NCI-H524 (cell line): ENCODE measurements at places on chromosomes 7 and 10.

GRCh38 chr10:34809796-34810195, 5.3 kb downstream of the PARD3 start:
- no peak for DNase-seq

DNA sequence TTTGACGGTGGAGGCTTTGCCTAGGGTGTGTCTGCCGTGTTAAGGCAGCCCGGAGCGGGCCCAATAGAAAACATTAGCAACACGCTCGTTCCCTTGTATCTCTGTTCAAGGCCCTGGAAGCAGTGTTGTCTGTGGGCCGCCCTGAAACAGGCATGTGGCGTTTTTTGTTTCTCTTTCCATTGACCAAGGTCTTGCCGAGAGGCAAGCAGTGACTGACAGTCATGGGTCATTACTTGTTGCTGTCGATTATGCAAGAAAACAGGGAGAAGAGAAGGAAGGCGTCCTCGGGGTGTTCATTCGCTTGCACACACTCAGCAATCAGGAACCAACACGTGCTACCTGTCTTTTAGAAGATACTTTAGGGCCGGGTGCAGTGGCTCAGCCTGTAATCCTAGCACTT, 92.5 kb downstream of the EZH2 start:
- no peak for DNase-seq

DNA sequence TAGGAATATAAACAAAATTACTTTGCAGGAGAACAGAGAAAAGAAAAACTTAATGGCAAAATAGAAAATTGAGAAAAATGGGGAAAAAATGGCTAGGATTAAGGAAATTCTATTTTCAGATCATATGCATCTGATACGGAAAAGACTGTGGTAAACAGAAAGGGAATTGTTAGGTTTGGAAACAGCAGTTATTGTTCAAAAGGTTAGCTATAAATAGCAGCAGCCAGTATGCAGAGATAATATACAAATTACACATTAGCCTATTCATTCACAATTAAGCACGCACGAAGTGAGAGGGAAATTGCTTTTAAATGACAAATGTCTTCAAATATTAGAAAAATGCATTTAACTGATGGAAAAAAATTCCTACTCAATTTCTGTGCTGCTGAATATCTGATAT, 224.1 kb upstream of the FAM3C start:
- no peak for DNase-seq

DNA sequence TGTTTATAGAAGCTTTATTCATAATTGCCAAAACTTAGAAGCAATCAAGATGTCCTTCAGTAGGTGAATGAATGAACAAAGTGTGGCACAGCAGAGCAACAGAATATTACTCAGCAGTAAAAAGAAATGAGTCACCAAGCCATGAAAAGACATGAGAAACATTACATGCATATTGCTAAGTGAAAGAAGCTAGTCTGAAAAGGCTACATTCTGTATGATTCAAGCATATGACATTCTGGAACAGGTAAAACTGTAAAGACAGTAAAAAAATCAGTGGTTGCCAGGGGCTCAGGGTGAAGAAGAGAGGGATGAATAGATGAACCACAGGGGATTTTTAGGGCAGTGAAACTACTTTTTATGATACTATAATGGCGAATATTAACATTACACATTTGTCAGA, 80.9 kb upstream of the APBB1IP start:
- no peak for DNase-seq

DNA sequence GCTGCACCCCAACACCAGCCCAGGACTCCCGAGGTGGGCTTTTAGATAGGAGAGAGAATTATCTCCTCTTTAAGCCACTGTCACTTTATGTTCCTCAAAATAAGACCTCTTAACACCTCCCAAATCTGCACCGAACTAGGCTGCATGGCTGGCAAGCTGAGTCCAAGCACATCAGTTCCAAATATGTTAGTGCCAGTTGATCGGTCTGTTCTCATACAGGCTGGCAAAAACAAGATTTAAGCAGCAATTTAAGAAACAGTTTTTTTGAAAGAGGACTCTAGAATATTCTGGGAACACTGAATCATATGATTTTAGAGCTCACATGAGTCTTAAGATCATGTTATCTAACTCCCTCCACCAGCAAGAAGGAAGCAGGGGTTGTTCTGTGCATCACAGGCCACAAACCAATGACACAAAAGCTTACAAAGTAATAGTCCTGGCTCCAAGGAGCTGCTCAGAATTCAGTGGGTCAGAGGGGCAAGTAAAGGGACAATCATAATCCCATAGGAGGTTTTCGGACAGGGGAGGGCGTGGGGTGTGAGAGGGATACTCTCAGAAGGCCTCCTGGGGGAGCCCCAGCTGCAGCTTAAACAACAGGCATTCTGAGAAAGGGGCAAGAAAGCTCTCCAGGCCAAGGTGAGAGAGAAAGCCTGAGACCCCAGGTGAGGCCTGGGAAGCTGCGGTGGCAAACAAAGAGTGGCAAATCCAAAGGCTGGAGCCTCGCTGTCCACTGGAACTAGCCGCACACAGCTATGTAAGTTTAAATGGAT, 7.1 kb downstream of the COBL start:
- DNase-seq: peak; percentile 62

- no peak for DNase-seq
Measured at GRCh38 chr7:150751702-150752101, 14.5 kb downstream of the GIMAP5 start.

DNA sequence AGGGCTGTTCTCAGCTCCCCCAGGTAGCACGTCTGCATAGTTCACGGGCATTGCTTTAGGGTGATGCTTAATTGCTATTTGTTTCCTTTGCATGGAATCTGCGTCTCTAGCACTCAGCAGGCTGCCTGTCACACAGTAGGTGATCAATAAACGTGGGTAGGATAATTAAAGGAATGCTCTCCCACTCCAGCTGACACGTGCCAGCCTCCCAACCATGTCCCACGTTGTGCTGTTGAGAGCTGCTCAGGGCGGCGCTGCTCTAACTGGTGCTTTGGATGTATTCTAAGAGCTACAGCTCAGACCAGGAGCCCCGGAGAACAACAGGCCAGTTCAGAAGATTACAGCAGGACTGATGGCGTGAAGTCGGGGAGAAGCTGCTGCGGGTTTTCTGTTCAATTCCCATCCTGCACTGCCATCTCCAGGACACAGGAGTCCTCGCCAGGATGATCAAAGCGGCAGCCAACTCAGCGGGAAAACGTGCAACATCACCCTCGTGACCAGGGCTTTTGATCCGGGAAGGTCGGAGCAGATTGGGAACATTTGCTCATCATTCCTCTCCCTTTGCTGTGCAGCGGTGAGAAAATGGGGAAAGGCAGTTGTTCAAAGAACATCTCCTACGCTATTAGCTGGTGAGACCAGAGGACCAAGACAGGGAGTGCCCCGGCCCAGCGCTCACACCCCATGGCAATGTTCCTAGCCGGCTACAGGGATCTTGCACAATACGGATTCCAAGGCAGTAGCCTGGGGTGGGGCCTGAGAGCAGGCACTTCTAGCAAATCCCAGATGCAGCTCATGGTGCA, 50.5 kb upstream of the FOXK1 start:
- peak; percentile 70 for DNase-seq

DNA sequence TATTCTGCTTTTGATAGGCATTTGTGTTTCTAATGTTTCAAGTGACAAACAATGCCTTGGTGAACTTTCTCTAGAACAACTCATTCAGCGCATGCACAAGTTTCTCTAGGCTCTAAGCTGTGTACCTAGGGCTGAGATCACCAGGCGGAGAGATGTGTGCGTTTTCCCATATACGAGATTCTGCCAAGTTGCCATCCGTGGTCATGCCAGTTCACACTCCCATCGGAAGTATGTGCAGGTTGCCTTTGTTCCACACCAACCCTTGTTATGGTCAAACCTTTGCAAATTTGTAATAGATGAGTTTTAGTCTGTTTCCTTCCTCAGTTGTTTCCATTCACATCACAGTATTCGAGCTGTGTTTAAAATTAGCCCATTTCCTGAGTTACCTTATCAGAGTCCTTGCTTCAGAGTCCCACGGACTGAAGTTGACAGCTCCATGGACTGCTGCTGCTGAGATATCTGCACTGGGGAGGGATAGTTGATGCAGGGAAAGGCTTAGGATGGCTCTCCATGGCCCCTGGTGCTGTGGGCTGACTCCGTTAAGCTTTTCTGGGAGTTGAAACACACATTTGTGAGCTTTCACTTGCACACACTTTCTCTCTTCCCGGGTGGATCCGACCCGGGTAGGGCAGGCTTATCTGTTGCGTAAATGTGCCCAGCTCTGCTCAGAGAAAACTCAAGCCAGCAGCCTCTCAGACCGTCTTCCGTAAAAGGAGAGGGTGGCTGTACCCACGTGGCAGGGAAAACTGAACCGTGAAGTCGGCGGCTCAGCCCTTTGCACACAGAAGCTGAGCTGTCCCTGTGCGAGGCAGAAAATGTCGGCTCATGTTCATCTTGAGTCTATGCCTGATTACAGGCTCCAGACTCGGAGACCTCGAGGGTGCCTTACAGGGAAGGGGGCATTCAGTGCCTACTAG, 49.4 kb downstream of the HK1 start:
- DNase-seq: no peak

DNA sequence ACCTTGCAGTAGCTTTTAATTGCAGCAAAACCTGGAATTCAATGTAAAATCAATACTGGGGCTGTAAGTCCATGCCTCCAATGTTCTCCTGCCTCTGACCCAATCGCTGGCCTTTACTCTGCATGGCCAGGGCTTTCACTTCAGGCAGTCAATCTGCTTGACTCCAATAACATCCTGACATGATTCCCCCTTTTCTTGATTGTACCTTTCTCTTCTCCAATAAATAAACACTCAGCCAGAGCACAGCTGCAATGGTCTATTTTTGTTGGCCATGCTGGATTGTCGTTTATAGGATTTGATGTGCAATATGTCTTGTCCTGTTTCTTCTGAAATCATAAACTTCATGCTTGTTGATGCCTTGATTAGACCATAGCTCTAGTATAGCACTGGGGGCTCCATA, 97.8 kb upstream of the COL1A2 start:
- DNase-seq: no peak

- no peak for DNase-seq
Measured at GRCh38 chr10:69668721-69669120, 38.7 kb downstream of the FAM241B start.

DNA sequence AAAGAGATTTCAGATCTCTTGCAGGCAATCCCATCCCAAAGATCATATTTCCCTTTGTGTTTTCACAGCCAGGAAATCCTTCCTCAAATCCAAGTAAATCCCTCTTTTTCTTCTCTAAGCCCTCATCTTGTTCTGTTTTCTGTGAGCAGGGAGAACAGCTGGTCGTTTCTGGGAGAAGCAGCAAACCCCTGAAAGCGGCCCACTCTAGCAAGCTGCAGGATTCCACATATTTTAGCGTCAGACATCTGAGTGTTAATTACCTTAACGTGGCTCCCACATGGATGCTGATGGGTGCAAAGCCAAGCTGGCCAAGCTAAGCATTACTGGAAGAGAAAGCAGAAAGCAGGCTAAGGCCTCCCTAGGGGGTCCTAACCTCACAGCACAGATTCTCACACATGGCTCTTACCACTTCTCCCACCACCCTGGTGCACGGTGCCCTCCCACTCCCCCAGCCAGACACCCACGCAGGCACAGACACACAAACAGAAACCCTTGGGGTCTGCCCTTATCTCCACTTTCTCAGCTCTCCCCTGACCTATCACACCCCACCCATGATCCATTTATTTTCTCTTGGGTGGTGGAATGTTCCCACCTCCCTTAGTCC, 551.0 kb upstream of the AUTS2 start:
- DNase-seq: peak; percentile 84

DNA sequence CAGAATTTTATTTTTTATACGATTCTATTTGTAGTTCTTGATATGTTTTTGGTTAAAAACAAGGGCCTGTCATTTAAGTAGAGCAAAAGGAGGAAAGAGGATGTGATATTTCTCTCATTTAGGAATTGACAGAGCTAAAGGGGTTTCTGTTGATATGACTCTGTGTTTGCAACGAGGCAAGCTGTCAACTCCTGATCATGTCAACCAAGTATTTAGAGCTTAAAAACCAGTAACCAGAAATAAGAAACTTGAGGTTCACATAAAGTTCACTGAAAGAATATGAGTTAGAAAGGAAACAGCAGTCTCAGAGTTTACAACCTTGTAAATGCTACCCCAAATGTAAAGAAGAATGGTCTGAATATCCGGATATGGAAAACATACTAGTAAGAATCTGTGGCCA, 434.2 kb downstream of the PARD3 start:
- DNase-seq: no peak

DNA sequence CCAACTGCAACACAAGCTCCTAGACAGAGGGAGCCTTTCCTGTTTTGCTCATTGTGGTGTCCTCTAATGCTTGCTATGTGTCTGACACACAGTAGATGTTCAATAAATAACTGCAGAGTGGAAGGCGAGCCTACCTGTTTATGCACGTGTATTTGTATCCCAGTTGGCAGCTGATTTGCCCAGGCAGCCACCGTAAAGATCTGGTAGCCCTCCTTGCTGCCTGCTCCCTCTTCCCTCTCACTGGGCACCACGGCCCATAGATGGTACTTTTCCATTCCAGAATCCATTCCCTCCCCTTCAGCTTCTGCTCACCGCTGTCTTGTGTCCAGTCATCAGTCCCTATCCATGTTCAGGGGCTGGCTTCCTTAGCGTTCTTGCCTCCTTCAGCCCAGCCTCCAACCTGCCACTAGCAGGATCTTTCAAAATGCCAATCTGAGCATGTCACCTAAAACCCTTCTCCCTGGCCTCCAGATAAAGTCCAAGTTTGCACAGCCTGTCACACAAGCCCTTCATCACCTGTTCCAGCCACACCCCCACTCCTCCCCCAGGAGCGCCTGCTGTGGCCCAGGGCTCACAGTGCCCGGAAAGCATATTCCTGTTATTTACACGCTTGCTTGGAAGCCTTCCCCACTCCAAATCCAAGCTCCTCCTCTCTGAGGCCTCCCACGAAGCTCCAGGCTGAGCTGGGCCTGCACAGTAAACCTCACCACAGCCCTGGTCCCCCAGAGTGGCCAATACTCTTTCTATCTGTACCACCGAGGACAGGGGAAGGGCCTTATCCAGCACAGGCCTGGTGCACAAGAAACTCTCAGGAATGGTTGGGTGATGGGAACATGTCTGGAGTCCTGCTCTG, 21.0 kb downstream of the ZCCHC24 start:
- DNase-seq: no peak

- no peak for DNase-seq
Measured at GRCh38 chr7:55533050-55533728, 39.1 kb downstream of the VOPP1 start.

DNA sequence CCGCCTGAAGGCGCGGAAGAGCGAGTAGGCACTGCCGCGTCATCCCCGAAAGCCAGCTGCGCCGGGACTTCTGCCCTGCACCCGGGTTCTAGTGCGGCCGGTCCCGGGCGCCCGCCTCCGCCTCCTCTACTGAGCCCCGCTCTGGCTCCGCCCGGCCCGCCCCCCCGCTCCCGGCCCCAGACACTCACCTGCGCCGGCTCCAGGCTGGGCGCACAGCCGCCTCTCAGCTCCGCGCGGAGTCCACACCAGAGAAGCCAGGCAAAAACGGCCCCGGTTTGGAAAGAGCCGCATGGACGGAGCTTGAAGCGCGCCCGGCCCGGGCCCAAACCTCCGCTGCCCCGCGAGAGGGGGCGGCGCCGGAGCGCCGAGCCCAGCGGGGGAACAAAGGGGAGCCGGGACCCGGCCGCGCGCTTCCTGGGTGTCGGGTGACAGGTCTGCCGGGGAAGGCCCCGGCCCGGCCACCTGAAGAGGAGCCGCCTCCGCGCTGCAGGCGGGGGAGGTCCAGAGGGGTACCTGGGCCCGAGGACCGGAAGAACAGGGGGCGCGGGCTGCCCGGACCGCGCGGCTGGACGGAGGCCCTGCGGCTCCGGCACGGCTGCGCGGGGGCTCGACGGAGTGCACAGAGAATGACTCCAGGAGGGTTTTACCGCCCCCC, 168.2 kb downstream of the NRF1 start:
- no peak for DNase-seq

GRCh38 chr7:154598864-154599263, 404.1 kb downstream of the PAXIP1 start:
- no peak for DNase-seq
